ENCODE measurements at places on chromosomes 2 and 18.

- DNase-seq = no peak
Measured at GRCh38 chr2:144678736-144679135, 158.8 kb upstream of the ZEB2 start.

- no peak for DNase-seq
Measured at GRCh38 chr18:75319905-75320304, 107.6 kb downstream of the SMIM21 start.

DNA sequence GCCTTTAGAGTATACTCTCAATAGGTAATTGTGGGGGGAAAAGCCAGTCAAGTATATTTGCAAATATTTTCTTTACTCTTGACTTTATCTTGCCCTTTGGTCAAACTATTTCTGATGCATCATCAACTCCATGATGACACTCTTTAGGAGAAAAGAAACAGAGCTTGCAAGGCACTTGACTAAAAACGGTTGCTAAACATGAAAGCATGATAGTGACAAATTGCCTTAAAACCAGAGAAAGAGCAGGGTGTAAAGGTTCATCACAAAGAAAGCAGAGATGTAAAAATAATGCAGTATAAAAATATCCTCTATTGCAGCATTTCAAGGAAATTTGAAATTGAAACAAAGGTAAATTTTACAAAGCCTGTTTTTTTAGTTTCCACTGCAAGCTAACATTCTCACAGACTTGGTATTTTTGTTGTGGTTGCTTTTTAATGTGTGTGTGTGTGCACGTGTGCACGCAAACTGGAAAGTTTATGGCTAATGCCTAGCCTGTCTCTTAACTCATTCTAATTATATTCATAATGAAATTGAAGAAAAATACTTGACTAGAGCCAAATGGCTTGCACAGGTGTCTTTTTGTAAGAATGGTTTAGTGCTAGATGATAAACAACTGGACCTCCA is 503.6 kb downstream of the ARHGAP15 start:
- DNase-seq = no peak

DNA sequence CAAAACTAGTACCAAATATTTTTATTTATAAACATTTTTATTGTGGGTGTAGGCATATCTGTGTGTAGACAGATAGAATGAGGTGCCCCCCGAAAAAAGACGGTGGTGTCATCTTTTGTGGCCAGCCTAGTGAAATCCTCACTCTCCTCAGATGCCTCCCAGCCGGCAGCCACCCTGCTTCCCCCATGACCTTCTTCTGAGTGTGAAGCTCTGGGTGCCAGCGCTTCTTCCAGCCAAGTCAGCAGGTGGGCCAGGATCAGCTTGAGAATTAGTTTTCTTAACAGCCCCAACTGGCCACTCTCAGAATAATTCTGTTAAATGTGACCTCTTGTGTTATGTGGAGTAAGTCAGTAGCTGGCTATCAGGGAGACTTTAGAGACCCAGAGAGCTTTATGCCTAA is 229.6 kb upstream of the FOSL2 start:
- no peak for DNase-seq

GRCh38 chr2:26584656-26585055 is 56.5 kb downstream of the CIB4 start:
- no peak for DNase-seq

DNA sequence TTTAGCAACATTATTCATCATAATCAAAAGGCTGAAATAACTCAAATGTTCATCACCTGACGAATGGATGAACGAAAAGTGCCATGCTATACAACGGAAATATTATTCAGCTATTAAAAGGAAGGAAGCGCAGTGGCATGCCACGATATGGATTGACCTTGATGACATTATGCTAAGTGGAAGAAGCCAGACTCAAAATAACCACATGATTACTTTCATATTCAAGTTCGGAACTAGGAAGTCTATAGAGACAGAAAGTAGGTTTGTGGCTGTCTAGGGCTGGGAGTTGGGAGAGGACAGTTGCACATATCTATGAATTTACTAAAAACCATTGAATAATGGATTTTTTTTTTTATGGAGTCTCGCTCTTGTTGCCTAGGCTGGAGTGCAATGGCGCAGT is 13.4 kb upstream of the PDIA6 start:
- DNase-seq = no peak

DNA sequence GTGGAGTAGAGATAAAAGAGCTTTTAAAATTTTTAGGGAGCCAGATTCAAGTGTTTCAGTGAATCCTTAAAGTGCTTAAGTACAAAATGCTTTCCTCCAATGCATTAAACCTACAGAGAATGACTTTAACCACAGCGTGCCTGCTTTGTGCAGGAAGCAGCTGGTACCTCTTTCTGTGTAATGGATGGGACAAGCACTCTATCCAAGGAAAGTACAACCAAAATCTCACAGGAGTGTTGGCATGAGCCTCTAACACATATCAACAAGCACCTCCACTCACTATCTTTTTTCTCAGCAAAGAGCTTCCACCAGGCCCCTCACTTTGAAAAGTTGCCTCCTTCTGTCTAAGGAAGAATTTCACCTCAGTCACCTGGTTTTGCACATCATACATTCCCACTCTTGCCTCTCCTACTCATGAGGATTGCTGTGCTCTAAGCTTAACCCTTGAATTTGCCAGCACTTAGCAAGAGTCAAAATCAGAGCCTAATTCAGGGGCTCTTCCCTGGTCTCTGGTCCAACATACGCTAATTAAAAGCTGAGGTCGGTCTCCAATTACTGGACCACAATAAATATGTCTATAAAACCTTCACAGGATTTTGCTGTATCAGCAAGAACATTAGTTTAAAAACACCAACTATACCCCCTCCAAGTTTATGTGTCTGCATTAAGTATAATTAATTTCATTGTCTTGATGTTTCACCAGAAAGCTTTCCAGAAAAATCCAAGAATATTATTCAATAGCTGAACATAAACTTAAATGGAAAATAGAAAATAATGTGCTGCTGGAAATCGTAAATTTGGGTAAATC is 68.9 kb downstream of the ZNF521 start:
- DNase-seq = peak; percentile 24

- no peak for DNase-seq
Measured at GRCh38 chr18:39946623-39947061, 2008.4 kb upstream of the PIK3C3 start.

GRCh38 chr18:5309888-5310470 is 14.5 kb upstream of the ZBTB14 start:
- no peak for DNase-seq

DNA sequence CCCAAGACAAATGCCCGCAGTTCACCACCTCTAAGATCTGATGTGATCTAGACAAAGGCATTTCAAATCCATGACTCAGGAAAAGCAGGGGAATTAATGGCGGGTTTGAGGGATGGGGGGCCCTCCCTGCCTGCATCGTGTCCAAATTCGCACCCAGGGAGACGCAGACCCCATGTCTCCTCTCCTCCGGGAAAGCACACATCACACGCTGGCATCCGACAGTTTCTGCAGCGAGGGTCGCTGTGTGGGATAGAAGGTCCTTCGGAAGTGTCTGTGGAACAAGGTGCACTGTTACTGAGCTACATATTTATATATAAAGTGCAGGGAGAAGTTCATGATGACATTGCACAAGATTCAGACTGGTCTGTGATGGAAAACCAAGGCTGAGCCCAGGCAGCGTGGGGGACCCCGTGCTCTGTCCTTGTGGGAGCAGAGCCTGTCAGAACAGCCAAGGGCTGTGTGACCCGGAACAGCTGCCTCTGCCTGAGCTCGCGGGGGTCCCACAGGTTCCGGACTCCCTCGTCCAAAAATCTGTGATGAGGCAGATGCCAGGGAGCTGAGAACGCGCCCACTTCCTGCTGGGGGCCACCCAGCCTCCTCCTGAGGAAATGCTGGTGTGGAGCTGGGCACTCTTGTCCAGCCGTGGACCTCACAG is 82.3 kb upstream of the CTDP1 start:
- DNase-seq = no peak
